Cardiac septum (tissue), 1 donor: ENCODE measurements at places on chromosomes 7 and 10. TPM values are rescaled to one million over a fixed set of nuclear protein-coding genes. Genes with fewer than 3 reads are reported as not detected.

DNA sequence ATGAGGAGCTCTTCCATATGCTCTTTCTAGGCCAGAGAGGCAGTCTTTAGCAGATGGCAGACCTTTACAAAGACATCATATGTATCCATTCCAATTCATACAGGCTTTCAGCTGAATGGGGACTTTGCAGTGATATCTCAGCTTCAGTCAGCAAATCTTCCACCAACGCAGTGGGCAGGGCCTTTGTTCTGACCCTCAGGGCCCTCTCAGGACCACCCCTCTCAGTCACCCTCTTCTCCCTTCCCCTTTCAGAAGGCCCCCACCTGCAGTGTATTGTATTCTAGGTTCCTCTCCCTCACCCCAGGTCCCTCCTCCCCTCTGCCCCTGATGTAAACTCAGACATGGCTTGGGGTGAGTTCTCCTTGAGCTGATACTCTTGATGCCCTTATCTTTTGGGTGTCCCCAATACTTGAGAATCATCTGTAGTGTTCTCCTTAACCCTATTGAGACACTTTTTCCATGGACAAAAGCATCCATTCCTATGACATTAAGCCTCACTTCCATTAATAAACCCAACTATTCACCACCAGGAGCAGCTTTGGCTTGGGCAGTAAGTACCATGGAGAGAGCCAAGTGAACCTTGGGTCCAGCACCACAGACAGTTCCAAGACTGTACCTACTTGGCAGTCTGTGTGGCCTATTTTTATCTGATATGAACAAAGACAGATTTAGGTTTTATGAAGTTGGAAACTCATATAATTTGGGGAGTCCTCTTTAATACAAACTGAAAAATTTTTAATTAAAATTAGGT, 62.7 kb downstream of the ADCYAP1R1 start:
- DNase-seq, result no peak

- no peak for DNase-seq
These were observed 17.8 kb downstream of the CH25H start for GRCh38 chr10:89189211-89189734.

DNA sequence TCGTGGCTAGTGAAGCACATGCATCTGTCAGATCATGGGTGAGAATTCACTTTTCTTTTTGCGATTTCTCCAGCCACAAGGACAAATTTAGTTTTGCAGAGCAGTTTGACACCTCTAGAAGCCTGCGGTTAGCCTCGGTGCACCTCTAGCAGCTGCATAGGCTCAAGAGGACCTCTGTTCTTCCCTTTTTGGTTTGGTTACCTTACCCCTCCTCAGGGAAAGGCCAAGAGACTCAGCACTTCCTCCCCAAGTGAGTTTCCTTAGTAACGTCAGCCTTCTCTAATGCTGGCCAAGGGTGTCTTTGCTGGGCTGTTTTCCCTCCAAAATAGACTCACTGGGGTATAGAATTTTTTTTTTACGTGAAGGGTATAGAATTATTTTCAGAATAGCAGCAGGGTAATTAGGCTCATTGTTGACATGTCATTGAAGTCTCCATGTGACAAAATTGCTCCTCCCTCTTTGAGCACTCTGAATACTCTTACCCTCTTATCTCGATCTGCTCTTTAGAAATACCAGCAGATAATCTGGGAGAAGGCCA, 97.8 kb downstream of the AUTS2 start:
- no peak for DNase-seq

DNA sequence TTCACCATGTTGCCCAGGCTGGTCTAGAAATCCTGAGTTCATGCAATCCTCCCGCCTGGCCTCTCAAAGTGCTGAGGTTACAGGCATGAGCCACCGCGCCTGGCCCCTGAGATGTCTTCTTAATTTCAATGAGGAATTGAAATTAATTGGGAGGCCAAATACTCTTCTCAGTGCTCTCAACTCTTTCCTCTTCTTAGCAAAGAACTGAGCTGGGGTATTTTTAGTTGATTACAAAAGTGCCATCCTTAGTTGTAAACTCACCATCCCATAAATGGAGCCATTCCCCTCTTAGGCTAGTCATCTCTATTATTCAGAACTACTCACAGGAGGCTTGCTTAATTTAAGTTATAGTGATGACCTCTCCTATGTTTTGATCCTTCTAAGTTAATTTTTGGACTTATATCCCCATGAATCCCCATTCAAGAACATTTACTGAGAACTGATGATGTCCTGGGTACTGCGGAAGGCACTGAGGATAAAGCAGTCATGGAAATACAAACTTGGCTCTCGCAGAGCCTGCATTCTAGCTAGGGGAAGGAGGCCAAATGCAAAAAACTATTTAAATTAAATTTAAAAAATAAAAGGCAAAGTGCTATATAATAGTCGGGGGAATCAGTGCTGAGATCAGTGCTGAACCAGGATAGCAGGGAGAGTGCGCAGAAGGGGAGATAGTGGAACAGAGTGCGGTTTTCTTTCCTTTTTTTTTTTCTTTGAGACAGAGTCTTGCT, 145.3 kb downstream of the SFMBT2 start:
- DNase-seq, result no peak

DNA sequence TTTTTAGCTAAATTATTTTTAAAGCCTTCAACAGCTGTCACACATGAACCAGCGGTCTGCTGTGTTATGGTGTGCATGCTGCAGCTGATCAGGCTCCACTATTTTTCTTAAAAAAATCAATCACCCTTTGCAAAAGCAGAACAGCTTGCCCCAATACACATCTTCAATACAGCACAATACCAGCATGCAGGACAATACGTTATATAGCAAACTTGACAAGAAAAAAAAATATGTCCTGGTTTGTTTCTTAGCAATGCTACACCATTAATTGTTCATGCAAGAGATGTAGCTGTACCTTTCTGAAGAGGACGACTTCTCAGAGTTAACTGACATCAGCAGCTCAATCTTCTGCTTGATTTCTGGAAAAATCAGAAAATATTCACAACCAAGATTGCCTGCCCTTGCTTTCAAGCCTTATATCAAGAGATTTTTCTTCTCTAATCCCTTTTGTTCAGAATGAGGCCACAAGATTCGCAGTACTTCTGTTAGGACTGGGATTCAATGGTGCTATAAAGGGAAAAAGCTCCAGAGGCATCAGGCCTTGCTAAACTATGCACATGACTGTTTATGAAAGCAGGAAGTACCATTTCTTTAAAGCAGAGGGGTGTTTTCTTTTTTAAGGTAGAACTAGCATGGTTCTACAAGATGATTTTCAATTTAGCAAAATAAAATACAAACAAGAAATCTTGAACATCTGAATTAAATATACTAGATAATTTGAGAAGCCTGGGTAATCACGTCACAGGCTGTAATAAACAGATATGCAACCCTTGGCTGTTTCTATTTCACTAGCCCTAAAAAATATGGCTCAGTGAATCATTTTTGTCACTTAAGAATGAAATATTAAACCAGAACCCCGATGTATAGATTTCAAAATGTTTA, 120.0 kb downstream of the SRPK2 start:
- DNase-seq, result no peak

- DNase-seq, result no peak
These were observed 501.6 kb downstream of the TCERG1L start for GRCh38 chr10:130809761-130810515.

GRCh38 chr7:157439149-157439548, 102.3 kb downstream of the DNAJB6 start:
- peak; percentile 33 for DNase-seq

- DNase-seq, result no peak
These were observed 575.6 kb downstream of the KIF20B start for GRCh38 chr10:90276894-90277475.

DNA sequence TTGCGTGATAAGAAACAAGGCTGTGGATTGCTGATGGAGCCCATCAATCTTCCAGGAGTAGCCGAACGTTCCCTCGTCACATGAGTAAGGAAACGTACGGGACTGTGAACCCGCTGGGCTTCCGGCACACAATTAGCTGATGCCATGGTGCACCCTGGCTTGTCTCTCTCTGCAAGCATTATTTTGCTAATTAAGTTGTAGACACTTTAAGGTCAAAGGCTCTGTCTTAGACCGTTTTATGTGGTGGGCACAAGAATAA, 50.9 kb downstream of the ADARB2 start:
- DNase-seq, result no peak

GRCh38 chr7:48052748-48053147, 17.4 kb downstream of the C7orf57 start:
- DNase-seq, result no peak

DNA sequence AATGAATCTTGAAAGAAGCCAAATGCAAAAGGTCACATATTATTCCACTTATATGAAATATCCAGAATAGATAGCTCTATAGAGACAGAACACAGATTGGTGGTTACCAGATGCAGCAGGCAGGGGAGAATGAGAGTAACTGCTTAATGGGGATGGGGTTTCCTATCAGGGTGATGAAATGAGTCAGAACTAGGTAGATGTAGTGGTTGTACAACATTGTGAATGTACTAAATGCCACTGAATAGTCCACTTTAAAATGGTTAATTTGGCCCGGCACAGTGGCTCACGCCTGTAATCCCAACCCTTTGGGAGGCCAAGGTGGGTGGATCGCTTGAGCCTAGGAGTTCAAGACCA, 9.4 kb upstream of the SLC25A28 start:
- no peak for DNase-seq

GRCh38 chr10:51932530-51932929, 233.1 kb upstream of the CSTF2T start:
- DNase-seq, result no peak

GRCh38 chr10:132784866-132785722, 853 bp downstream of the NKX6-2 start:
- DNase-seq, result no peak

- no peak for DNase-seq
These were observed 125.3 kb downstream of the SORCS3 start for GRCh38 chr10:104766341-104766740.

- DNase-seq, result no peak
These were observed 789.8 kb downstream of the PHTF2 start for GRCh38 chr7:78588393-78588792.

- peak; percentile 73 for DNase-seq
These were observed 65.5 kb downstream of the OAT start for GRCh38 chr10:124353091-124353815.

GRCh38 chr10:129531195-129531968, 64.3 kb downstream of the MGMT start:
- no peak for DNase-seq

DNA sequence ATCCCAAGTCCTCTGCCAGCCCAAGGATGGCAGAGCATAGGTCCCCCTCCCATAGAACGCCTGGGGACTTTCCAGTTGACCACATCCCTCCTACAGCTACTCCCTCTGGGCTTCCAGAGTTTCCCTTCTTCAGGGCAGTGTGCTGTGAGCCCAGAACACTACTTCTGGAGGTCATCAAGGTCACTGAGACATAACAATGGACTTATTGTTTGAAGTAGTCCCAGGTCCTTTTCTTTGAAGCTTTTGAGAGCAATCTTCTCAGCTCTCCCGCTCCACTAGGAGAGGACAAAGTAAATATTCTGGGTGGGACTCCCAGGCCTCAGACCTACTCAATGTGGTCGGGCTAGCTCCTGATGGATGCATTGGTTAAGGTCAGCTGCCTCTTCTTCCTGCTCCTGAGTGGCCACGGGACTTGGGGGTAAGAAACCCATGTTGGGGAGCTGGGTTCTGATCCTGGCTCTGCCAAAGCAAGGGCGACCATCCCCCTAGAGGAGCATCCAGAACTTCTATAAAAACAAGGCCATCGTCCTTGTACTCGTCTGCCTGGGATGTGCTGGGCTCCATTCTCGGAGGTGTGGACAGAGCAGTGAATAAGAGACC, 83.5 kb upstream of the DDC start:
- DNase-seq, result no peak

- DNase-seq, result no peak
These were observed 117.9 kb downstream of the SLIT1 start for GRCh38 chr10:97067716-97068391.

DNA sequence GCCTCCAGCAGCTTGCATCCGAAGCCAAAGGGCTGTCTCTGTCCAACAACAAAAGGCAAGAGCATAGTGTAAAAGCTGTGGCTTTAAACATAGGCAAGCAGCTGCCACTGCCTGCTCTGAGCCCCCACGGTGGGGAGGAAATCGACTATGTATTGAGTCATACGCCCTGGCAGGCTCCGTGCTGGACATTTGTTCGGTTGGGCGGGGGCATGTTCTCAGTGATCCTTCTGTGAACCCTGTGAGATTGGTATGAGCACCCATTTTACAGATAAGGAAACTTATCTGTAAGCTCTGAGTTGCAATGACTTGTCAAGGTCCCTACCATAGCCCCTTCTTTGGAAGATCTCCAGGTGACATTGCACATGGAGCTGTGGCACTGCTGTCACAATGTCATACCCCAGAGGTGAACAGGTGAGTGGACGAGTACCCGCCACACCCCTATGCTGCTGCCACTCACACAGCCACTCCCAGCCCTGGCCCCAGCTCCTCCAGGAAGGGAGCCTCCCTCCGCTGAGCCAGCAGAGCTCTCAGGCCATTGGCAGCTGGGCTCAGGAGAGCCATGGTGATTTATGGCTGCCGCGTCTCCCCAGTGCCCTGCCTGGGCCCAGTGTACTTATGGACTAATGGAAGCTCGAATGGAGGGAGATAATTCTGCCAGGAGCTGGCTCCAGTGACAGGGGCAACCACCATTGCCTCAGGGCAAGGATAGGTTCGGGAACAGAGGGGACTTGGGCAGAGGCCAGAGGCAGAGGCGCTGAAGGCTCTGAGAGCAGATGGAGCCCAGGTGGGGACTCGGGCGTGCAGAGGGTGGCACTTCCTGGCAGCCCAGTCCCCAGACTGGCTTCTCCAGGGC, 43.7 kb downstream of the UNC5B start:
- DNase-seq, result no peak

- no peak for DNase-seq
These were observed 58.8 kb downstream of the MRPL32 start for GRCh38 chr7:42991024-42991423.

- DNase-seq, result no peak
These were observed 129.8 kb downstream of the CUBN start for GRCh38 chr10:16999665-17000451.

GRCh38 chr10:131017566-131018285, 293.8 kb downstream of the TCERG1L start:
- no peak for DNase-seq

DNA sequence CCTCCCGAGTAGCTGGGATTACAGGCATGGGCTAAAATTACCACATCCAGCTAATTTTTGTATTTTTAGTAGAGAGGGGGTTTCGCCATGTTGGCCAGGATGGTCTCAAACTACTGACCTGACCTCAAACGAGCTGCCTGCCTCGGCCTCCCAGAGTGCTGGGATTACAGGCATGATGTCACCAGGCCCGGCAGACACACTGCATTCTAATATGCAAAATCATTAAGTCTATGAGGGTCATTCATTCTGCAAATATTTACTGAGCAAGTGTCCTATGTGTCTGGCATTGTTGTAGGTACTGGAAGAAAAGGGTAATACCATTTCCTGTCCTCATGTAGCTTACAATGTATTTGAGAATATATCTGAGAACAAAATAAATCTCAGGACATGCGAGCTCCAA, 2.7 kb downstream of the PUS7 start:
- no peak for DNase-seq

GRCh38 chr7:116713918-116714317, 41.9 kb downstream of the MET start:
- no peak for DNase-seq

PRF1 gene
- total RNA-seq, result 1.2 TPM

TACR2 gene
- 0.13 TPM for total RNA-seq

LGI1 gene
- total RNA-seq, result not detected

GCK gene
- total RNA-seq, result 3.7 TPM

AKR1C1 gene
- total RNA-seq, result 14.2 TPM

HOXA4 gene
- total RNA-seq, result 1.1 TPM

BLNK gene
- 0.86 TPM for total RNA-seq

GRM3 gene
- total RNA-seq, result 0.22 TPM

OR2A5 gene
- total RNA-seq, result not detected

ANLN gene
- total RNA-seq, result 0.57 TPM

EEPD1 gene
- total RNA-seq, result 6.6 TPM

GNAT3 gene
- total RNA-seq, result not detected

TFEC gene
- 1.6 TPM for total RNA-seq

CDHR3 gene
- 0.62 TPM for total RNA-seq
